Stimulated activated CD8-positive, alpha-beta memory T cell treated with anti-CD3 and anti-CD28 coated beads, Interleukin-7, amount 100 ng/mL, for 1 hour (primary cell): ENCODE measurements at places on chromosomes 5 and 9.

GRCh38 chr5:154376481-154376880, 69.3 kb upstream of the SAP30L start:
- DNase-seq: no peak

DNA sequence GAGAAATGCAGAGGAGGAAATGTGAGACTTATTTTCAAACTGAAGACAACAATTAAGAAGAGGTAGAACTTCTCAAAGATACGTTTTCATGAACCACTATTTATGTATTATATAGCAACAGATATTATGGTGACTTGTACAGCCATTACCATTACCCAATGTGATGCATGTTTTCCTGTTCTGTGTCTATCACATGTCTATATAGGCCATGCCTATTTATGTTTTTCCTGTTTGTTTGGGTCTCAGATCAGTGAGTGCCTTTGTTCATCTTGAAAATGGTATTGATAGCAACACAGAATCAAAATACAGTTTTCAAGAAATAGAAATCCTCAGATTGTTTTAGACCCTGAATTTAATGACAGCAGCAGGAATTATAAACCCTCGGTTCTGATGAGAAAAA, 44.0 kb downstream of the DAPK1 start:
- DNase-seq: no peak

- DNase-seq: no peak
These were observed 361.9 kb downstream of the ARHGEF28 start for GRCh38 chr5:73987915-73988314.

- no peak for DNase-seq
These were observed 3.0 kb upstream of the CTSV start for GRCh38 chr9:97041898-97042297.

DNA sequence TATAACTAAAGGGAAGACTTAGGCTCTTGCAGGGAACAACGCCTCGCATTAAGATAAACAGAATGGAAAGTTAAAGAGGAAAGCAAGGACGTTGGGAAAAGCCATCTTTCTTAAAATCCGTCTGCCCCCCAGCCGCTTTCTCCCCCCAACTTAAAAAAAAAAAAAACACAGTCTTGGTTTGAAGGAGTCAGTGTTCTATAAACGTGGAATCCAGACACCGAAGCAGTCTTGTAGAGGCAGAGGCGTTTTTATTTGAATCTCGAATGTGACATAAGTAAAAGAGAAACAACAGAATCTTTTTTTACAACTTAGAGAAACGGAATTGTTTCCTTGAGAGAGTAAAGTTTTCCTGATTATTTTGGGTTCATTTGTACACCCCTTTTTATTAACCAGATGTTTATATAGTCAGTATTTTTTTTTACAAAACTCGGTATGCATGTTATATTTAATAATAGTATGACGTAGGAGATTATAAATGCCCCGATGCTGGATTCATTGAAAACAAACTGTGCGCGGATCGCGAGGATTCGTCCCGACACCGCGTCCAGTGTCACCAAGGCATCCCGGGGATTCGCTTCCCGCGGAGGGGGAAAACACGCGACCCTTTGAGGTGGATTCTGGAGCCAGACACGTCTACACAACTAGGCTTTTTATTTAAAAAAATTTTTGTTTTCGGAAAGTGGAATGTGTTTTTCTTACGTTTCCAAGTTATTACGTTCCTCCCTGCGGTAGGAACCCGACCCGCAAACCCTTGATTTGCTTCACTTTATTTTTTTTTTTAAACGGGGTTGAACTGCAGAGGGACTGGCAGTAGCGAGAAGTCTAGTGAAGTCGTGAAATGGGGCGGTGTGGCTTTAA, 6.7 kb downstream of the PTCH1 start:
- no peak for DNase-seq

GRCh38 chr5:84445049-84445685, 60.5 kb upstream of the EDIL3 start:
- no peak for DNase-seq

DNA sequence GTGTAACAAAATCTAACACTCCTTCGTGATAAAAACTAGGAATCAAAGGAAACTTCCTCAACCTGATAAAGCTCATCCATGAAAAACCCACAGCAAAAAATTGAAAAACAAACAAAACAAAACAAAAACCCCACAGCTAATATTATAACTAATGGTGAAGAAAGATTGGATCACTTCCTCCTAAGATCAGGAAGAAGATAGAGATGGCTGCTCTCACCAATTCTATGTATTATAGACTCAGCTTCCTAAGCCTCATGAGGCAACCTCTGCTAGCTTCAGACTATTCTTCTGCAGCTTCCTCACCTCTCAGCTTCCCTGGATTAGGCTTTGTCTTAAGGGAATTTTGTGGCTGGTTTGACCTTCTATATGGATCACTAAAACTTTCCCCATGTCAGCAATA, 40.1 kb downstream of the PHAX start:
- DNase-seq: no peak

DNA sequence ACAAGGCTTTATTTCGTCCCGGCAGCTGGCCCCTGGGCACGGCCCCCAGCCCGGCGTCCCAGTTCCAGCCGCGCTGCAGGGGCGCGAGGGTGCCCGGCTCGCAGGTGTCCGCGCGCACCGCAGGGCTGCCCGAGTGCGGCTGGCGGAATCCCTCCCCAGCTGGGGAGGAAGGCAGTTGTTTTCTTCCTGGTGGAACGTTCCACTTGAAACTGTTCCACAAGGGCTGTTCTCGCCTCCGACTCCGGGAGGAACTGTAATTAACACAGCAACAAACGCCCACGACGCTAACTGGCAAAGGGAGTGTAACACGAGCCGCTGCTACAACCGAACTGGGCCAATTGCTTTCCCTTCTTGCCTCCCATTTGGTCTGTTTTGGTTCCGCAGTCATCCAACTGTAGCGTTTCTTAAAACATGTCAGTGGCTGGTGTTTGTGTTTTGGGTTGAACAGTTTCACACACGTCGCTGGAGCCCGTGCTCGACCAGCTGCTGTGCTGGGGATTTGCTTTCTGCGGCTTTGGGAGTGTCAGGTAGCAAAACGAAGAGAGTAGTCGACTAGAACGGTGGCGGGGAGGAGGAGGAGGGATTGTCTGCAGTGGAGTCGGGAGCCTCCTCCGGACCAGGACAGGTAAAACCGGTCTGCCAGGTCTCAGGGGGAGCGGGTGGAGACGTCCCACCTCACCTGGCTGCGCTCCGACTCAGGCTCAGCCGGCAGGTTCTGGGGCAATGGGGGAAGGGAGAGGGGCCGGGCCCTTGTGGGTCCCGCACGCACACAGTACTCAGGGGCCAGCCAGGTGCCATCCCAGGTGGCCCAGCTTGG, 131.6 kb upstream of the NIPBL start:
- no peak for DNase-seq

GRCh38 chr9:33291901-33292300, 1.6 kb downstream of the NFX1 start:
- DNase-seq: no peak

DNA sequence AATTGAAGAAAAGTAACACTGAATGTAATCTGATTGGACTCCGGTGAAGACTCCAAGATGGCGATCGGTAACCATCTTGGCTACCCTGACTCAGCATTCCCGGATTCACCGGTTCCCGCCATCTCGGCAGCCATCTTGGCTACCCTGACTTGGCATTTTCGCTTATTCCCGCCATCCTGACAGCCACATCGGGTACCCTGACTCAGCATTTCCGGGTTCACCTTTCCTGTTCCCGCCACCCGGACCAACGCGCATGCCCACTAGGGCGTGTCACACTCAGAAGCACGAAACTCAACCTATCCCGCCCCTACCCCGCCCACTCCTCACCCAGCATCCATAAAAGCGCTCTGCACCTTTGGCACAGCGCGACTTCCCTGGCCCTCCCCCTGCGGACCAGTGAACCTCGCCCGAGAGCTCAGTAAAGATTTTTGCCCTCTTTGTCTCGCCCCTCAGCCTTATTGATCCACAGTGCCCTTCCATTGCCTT, 17.2 kb downstream of the SPTLC1 start:
- peak; percentile 32 for DNase-seq

- DNase-seq: no peak
These were observed 622 bp upstream of the ISL1 start for GRCh38 chr5:51382521-51383130.

- no peak for DNase-seq
These were observed 98.0 kb upstream of the TSLP start for GRCh38 chr5:110973510-110973909.

DNA sequence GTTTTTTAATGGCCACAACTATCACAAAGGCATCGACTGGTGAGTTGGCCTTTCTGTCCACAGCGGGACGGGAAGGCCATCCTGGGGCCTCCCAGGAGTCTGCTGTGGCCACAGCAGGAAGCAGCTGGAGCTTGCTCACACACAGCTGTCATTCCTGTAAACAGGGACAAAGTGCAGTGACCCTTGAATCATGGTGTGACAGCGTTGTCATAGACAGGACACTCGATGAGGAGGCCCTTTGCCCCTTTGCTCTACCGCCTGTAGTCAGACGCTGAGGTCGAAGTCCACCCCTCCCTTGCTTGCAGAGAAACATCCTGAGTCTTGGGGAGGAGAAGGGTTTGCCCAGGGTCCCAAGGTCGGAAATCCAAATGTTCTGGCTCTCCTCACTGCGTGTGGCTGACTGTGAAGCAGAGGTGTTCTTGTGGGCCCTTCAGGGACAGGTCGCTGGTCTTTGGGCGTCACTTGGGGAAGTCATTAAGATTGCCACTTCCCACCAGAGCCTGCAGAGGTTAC, 35.1 kb downstream of the NDST1 start:
- no peak for DNase-seq

GRCh38 chr9:131833906-131834305, 94.0 kb upstream of the RAPGEF1 start:
- DNase-seq: no peak

DNA sequence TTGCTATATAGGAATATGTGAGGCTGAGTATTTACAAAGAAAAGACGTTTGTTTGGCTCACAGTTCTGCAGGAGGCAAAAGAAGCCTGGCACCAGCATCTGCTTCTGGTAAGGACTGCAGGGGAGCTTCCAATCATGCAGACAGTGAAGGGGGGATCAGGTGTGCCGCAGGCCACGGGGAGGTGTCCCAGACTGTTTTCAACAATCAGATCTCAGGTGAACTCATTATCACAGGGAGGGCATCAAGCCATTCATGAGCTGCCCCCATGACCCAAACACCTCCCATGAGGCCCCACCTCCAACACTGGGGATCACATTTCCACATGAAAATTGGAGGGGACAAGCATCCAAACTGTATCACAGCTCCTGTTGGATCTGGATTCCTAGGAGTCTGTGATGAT, 30.4 kb upstream of the TRIM14 start:
- DNase-seq: no peak

- DNase-seq: no peak
These were observed 50.6 kb downstream of the LHX2 start for GRCh38 chr9:124062172-124062571.

DNA sequence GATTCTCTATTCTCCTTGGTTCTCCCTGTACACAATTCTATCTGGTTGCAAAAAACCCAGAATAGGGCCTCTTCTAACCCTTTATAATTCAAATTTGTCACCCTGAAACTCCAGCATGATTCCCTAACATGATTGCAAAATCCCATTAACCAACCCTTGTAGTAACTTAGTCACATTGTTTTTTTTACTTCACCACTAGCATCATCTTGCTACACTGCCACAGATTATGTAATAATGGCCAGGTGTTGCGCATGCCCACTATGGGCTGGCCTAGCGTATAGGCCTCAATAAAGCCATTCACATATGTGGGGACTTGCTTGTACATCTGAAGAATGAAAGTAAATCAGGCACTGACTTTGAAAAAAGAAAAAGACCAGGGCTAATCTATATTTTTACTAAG, 25.7 kb downstream of the FAM170A start:
- no peak for DNase-seq

GRCh38 chr9:86754581-86755560, 192.4 kb downstream of the GAS1 start:
- DNase-seq: no peak

DNA sequence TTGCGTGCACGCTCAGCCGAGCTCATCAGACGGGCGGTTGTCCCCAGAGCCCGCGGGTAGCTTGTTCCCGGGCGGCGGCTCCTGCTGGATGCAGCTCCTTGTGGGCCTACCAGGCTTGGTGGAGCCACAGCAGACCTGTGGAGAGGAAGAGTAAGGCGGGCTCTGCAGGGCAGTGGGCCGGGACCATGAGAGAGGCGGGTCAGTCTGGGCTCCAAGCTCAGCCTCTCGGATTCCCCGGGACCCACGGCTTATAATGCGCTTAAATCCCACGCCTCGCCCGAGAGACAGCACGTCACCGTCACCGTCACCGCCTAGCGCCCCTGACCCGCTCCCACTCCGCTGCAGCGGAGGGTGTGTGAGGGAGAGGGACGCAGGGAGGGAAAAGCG, 1.9 kb upstream of the ANKRD18A start:
- no peak for DNase-seq

- DNase-seq: no peak
These were observed 56.0 kb downstream of the PLK2 start for GRCh38 chr5:58403822-58404433.

DNA sequence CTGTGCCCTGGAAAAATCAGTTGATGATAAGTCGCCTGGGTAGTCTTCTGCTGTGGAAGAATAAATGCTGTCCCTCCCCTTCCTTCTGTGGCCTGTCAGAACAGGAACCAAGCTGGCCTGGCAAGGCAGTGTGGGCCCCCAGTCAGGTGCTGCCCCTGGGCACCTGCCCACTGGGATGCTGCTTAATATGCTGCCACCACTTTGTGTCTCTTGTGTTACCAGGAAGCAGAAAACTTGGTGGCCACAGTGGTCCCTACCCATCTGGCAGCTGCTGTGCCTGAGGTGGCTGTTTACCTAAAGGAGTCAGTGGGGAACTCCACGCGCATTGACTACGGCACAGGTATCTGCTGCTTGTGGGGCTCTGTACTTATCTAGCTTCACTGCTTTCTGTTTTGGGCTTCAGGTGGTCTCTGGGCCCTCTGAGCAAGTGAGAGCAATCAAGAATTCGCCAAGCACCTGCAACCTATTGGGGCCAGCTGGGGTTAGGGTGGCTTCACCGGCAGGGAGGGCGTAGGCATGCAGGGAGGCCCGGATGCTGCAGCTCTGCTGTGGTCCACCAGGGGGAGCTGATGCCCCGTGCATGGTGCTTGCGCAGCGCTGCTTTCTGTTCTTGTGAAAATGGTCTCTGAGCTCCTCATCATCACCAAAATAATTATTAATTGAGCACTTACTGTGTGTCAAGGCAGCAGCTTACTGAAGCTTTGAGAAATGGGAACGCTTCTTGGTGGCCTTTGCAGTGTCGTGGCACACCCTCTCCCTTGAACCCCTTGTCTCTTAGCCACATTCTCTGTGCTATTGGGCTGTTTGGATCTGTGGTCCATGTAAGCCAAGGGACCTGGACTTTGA, 20.3 kb downstream of the PTPA start:
- peak; percentile 68 for DNase-seq

- no peak for DNase-seq
These were observed 42.7 kb downstream of the NCS1 start for GRCh38 chr9:130214776-130215340.

GRCh38 chr9:972501-973294, 3.8 kb upstream of the DMRT3 start:
- DNase-seq: no peak
